Activated T-helper 1 cell treated with anti-CD3 and anti-CD28 coated beads, Interleukin-12 subunit alpha, Interleukin-12 subunit beta, Interleukin-2, Interleukin-4 antibody, amounts not matched to agents 30 ng/mL and 10 ng/mL and 1 ng/mL, durations not matched to agents 14 hours and 24 hours and 36 hours (primary cell): ENCODE measurements at places on chromosomes 12 and 14. TPM values are rescaled to one million over a fixed set of nuclear protein-coding genes. Genes with fewer than 3 reads are reported as not detected.

GRCh38 chr12:23238190-23238589 lies 613.2 kb downstream of the ETNK1 start:
- no peak overlapping the region for H3K27ac ChIP-seq
- peaks cover 2% of the 10 kb centered on the region for H3K27me3 ChIP-seq
- H3K4me1 ChIP-seq, result no peaks in the 10 kb centered on the region
- no peak for DNase-seq
- H3K4me3 ChIP-seq, result no peak overlapping the region
- H3K36me3 ChIP-seq, result no peaks in the 10 kb centered on the region

The SDSL gene
- total RNA-seq, result 0.52 and 0.54 TPM in 2 replicates

DNA sequence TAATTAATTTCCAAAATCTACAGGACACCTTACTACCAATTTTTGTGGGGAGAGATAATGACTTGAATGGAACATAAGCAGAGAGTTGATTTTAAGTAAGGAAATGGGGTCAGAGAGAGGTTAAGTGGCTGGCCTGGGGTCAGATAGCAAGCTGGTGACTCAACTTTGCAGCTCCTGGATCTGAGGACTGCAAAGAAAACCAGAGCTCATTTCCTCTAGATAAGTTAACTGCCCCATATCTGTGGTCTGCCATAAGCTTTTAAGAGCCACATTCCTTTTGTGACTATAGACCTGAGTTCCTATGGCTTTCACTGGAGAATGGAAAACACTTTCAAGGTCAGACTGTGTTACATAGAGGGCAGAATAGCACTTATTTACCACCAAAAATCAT lies 201.2 kb upstream of the PRICKLE1 start:
- H3K27me3 ChIP-seq, result no peaks in the 10 kb centered on the region
- no peaks in the 10 kb centered on the region for H3K4me1 ChIP-seq
- H3K4me3 ChIP-seq, result no peak overlapping the region
- no peak overlapping the region for H3K27ac ChIP-seq
- no peak for DNase-seq
- no peaks in the 10 kb centered on the region for H3K36me3 ChIP-seq

The GALNT9 gene
- not detected in 2 replicates for total RNA-seq

DNA sequence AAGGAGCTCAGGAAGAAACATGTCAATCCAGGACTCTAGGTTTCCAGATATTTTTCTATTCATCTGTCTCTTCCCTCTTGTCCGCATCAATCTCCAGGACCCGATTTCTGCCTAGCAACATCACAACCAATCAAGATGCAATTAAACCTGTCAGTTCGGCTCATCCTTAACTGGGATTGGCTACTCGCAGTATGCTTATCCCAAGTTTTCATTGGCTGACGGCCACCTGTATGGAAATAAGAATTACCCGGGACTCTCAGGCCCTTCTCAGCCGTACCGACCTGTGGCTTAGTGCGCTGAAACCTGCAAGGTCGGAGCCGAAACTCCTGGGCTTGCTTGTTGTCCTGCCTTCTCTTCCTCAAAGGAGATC lies 20.4 kb upstream of the ATP5MC2 start:
- H3K27me3 ChIP-seq, result peaks cover 88% of the 10 kb centered on the region
- no peak for DNase-seq
- no peak overlapping the region for H3K27ac ChIP-seq
- H3K36me3 ChIP-seq, result peaks cover 2% of the 10 kb centered on the region

GRCh38 chr14:55624913-55625312 lies 44.9 kb downstream of the KTN1 start:
- H3K27me3 ChIP-seq, result no peaks in the 10 kb centered on the region
- peaks cover 57% of the 10 kb centered on the region for H3K36me3 ChIP-seq
- DNase-seq, result no peak
- H3K4me1 ChIP-seq, result peaks cover 12% of the 10 kb centered on the region
- H3K4me3 ChIP-seq, result no peak overlapping the region

The OR11H7 gene
- total RNA-seq, result not detected in 2 replicates

DNA sequence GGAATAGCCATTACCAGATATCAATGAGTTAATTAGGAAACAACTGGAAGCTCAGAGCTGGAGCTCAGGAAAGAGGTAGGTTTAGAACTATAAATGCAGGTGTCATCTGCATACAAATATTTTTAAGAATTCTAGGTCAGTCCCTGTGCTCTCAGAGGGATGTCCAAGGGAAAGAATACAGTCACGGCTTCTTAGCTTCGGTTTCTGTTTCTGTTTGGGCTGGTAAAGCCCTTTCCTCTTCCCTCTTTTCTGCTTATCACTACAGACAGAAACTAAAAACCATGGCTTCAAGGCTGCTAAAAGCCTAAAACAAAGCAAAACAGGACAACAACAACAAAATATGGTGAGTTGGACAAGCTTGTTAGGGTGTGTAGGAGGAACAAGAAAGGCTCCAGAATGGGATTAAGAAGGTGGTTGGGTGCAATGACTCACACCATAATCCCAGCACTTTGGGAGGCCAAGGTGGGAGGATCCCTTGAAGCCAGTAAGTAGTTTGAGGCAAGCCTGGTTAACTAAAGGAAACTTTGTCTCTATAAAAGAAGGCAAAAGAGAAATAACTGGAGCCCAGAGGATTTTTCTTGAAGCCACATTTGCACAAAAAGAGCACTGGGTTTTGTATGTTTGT lies 113.0 kb downstream of the SEC23A start:
- no peaks in the 10 kb centered on the region for H3K36me3 ChIP-seq
- peaks cover 17% of the 10 kb centered on the region for H3K4me1 ChIP-seq
- H3K4me3 ChIP-seq, result peak overlapping the region; percentile 56
- H3K27ac ChIP-seq, result peak overlapping the region; percentile 40
- DNase-seq, result no peak
- no peaks in the 10 kb centered on the region for H3K27me3 ChIP-seq

- DNase-seq, result no peak
- no peaks in the 10 kb centered on the region for H3K4me1 ChIP-seq
- peaks cover 46% of the 10 kb centered on the region for H3K36me3 ChIP-seq
- H3K4me3 ChIP-seq, result no peak overlapping the region
- H3K27me3 ChIP-seq, result no peaks in the 10 kb centered on the region
Observed at GRCh38 chr14:53048631-53049030, 97.8 kb upstream of the FERMT2 start.

GRCh38 chr12:75842090-75842489 lies 189.5 kb downstream of the PHLDA1 start:
- H3K27me3 ChIP-seq, result peaks cover 5% of the 10 kb centered on the region
- H3K4me3 ChIP-seq, result no peak overlapping the region
- H3K4me1 ChIP-seq, result no peaks in the 10 kb centered on the region
- no peak overlapping the region for H3K27ac ChIP-seq
- peaks cover 4% of the 10 kb centered on the region for H3K36me3 ChIP-seq
- DNase-seq, result no peak

- no peak overlapping the region for H3K27ac ChIP-seq
- no peaks in the 10 kb centered on the region for H3K36me3 ChIP-seq
- H3K4me3 ChIP-seq, result no peak overlapping the region
- no peak for DNase-seq
Observed at GRCh38 chr12:26360062-26360461, 164.7 kb downstream of the SSPN start.

DNA sequence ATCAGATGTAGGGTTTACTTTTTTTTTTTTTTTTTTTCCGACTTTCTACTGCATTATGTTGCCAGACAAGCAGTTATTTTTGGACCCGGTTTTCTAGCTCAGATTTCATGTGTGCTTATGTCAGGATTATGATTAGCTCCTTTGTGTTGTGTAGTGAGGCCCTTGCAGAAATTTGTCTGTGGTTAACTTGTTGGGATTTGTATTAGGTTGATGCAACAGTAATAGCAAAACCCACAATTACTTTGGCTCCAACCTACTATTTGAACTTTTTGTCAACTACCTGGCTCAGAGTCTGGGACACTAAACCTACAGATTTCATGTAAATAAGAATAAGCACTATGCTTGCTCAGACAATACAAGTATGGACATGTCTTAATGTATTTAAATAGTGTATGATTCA lies 44.1 kb upstream of the KCNJ8 start:
- H3K27ac ChIP-seq, result no peak overlapping the region
- no peaks in the 10 kb centered on the region for H3K4me1 ChIP-seq
- no peaks in the 10 kb centered on the region for H3K27me3 ChIP-seq
- no peak for DNase-seq
- H3K4me3 ChIP-seq, result no peak overlapping the region
- no peaks in the 10 kb centered on the region for H3K36me3 ChIP-seq

The PDE6H gene
- total RNA-seq, result not detected in 2 replicates

The LTA4H gene
- 57.3 and 59.6 TPM in 2 replicates for total RNA-seq

The AMDHD1 gene
- total RNA-seq, result 0.21 and 0.27 TPM in 2 replicates

DNA sequence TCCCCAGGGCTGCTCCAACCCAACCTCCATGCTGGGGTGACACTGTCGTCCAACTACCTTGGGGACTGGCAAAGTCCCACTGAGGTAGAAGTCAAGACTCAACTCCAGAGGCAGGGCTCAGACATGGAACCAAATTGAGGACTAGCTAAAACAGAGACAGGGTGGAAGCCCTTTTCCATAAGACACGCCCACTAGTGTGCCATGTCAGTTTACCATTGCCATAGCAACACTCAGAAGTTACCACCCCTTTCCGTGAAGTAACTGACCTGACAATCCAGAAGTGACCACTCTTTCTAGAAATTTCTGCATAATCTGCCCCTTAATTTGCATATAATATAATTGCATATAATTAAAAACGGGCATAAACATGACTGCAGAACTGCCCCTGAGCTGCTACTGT lies 409.6 kb downstream of the MED13L start:
- H3K36me3 ChIP-seq, result no peaks in the 10 kb centered on the region
- no peaks in the 10 kb centered on the region for H3K4me1 ChIP-seq
- peaks cover 4% of the 10 kb centered on the region for H3K27me3 ChIP-seq

The OR4Q3 gene
- total RNA-seq, result not detected in 2 replicates

- H3K27ac ChIP-seq, result peak overlapping the region; percentile 99
- H3K4me3 ChIP-seq, result peak overlapping the region; percentile 81
- peaks cover 90% of the 10 kb centered on the region for H3K4me1 ChIP-seq
Observed at GRCh38 chr12:14951851-14952250, 9.6 kb downstream of the ARHGDIB start.

- H3K27ac ChIP-seq, result no peak overlapping the region
- no peak for DNase-seq
- peaks cover 6% of the 10 kb centered on the region for H3K27me3 ChIP-seq
- H3K4me1 ChIP-seq, result peaks cover 22% of the 10 kb centered on the region
- H3K36me3 ChIP-seq, result peaks cover 2% of the 10 kb centered on the region
- no peak overlapping the region for H3K4me3 ChIP-seq
Observed at GRCh38 chr12:91852634-91853033, 293.0 kb downstream of the BTG1 start.

GRCh38 chr12:15852383-15852782 lies 29.8 kb upstream of the STRAP start:
- no peak overlapping the region for H3K27ac ChIP-seq
- no peaks in the 10 kb centered on the region for H3K36me3 ChIP-seq
- no peak for DNase-seq
- peaks cover 4% of the 10 kb centered on the region for H3K27me3 ChIP-seq

DNA sequence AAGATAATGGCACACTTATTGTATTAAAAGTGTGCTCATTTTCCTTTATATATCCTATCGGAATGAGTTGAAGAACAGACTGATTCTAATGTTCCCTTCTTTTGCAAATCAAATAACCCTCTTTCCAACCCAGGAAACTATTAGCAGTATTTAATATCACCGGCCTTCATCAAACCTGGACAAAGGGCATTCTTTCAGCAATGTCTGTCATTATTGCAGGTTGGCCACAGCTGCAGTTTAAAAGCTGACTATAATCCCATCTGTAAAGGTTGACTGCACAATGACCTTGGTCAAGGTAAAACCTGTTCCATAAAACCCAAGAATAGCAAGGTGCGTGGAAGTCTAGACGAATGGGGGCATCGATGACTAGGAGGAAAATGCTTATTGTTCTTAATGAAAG lies 472.3 kb upstream of the SOX5 start:
- H3K27me3 ChIP-seq, result no peaks in the 10 kb centered on the region
- peaks cover 13% of the 10 kb centered on the region for H3K4me1 ChIP-seq
- no peak for DNase-seq
- no peak overlapping the region for H3K27ac ChIP-seq
